ENCODE measurements at places on chromosomes 1 and 21.

DNA sequence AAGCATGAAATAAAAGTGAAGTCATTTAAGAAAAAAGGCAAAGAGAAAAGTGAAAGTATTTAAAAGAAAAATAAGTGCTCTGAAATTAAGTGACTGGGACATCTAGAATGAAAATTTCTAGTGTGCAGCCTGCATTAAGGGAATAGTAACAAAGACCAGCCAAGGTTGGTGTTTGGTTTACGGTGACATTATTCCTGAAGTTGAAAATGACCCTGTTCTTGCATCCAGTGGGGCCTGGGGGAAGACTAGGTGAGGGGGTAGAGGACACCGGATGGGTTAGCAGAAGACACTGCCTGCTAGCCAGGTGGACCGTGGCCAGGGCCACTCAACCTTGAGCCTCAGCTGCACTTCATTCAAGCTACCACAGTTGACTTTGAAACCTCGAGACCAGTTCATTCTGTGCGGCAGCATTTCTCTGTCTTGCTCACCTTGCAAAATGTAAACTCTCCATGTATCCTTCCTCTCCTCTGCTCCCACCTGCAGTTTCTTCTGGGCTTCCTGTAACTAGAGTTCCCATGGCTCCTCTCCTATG lies 14.3 kb upstream of the KCNK1 start:
- no peaks in the 10 kb centered on the region for H3K36me3 ChIP-seq
- no peak overlapping the region for H3K4me3 ChIP-seq
- no peaks in the 10 kb centered on the region for H3K4me1 ChIP-seq
- H3K27ac ChIP-seq, result no peak overlapping the region
- no peak for DNase-seq

GRCh38 chr1:185039726-185040407 lies 5.5 kb upstream of the RNF2 start:
- no peaks in the 10 kb centered on the region for H3K27me3 ChIP-seq
- DNase-seq, result no peak
- no peaks in the 10 kb centered on the region for H3K36me3 ChIP-seq
- no peak overlapping the region for H3K4me3 ChIP-seq
- H3K4me1 ChIP-seq, result no peaks in the 10 kb centered on the region
- H3K27ac ChIP-seq, result no peak overlapping the region

DNA sequence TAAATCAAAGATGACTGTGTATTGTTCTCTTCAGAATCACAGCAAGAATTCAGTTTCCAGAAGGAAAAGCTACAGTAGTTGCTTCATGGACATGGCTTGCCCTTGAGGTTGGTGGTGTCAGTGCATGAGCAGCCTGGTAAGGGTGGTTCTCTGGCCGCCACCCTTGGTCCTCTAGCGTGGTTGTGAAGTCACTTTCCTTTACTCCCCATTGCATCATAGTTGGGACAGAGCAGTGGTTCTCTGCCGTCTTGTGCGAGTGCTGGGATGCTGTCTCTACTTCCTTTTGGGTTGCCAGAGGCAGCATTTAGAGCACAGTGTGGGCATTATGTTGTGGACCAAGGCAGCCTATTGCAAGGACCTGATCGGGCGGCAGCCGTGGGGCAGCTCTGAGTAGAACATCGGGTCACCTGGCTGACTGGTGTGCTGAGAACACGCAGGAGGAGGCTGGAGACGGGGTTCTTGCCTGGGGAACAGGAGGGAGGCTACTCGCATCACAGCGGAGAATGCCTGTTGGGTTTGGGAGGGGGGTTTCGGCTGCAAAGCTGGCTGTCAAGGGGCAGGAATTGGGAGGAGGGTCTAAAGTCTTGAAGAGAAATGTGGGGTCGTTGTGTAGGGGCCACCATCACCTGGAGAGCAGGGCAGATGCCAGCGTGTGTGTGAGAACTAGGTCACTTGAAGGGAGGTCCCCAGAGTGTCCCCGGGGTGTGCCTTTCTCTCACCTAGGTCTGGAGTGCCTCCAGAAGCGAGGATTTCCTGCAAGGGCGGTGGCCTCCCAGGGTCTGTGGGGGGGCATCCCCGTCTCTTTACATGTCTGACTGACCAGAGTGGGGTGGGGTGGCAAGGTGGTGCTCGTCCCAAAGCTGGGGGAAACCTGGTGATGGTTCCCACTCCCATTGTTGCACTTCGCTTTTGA lies 6.3 kb downstream of the ARF1 start:
- H3K27ac ChIP-seq, result peak overlapping the region; percentile 44
- no peak for DNase-seq
- no peaks in the 10 kb centered on the region for H3K27me3 ChIP-seq
- no peaks in the 10 kb centered on the region for H3K36me3 ChIP-seq
- peaks cover 66% of the 10 kb centered on the region for H3K4me1 ChIP-seq

- no peak overlapping the region for H3K27ac ChIP-seq
- no peak overlapping the region for H3K4me3 ChIP-seq
- H3K4me1 ChIP-seq, result no peaks in the 10 kb centered on the region
Observed at GRCh38 chr1:207342332-207342731, 20.9 kb downstream of the CD55 start.

DNA sequence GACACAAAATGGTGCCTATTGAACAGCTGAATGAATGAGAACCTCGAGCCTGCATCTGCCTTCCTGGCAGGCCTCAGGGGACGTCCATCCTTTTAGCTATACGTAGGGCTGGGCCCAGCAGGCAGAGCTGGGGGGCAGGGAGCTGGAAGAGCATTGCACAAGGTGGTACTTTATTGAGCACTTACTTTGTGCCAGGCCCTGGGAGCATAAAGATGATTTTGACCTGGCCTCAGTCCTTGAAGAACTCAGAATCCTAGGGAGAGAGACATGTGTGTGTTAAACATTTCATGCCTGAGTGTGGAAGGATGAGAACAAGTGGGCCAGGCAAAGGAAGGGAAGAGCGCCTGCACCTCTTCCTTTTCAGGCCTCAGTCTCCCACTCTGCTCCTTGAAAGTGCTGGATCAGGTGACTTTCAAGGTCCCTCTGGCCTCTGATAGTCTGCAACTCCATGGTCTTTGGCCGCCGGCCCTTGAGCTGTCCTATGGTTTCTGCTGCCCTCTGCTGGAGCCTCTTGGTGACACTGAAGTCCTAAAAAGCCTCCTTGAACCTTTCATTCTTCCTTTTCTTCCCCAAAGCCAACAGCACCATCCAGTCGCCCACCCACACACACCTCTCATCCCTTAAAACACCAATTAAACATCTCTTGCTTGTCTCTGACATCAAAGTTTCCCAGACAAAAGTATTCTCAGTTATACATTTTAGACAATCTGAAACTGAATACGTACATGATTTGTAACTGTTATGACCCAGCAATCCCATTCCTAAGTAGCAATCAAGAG lies 3.5 kb upstream of the PEAR1 start:
- H3K4me3 ChIP-seq, result no peak overlapping the region
- peaks cover 5% of the 10 kb centered on the region for H3K4me1 ChIP-seq
- peaks cover 40% of the 10 kb centered on the region for H3K27me3 ChIP-seq
- H3K36me3 ChIP-seq, result no peaks in the 10 kb centered on the region
- peak; percentile 92 for DNase-seq

GRCh38 chr1:3631320-3632260 lies 6.8 kb downstream of the TPRG1L start:
- H3K27me3 ChIP-seq, result no peaks in the 10 kb centered on the region
- H3K27ac ChIP-seq, result no peak overlapping the region
- H3K4me1 ChIP-seq, result no peaks in the 10 kb centered on the region
- DNase-seq, result no peak
- H3K4me3 ChIP-seq, result no peak overlapping the region

- H3K36me3 ChIP-seq, result no peaks in the 10 kb centered on the region
- no peak for DNase-seq
- H3K4me3 ChIP-seq, result no peak overlapping the region
Observed at GRCh38 chr1:179311149-179311700, 17.6 kb downstream of the SOAT1 start.

DNA sequence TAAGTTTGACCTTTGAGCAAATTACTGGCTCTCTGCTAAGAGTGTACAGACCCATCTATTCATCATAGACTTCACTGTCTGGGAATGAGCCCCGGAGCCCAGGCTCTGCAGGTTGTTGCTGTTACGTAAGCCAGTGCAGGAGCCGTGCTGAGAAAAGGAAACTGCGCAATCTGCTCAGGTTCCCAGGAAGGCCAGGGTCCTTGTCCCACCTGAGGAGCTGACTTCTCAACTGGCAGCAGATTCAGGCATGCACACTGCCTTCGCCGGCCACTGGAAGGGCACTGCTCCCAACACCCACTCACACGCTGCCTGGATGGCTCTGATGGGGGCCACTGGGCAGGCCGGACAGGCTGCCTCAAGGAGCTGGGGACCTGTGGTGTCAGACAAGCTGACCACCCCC lies 19.5 kb downstream of the RCAN1 start:
- H3K27me3 ChIP-seq, result no peaks in the 10 kb centered on the region
- H3K4me3 ChIP-seq, result no peak overlapping the region
- H3K4me1 ChIP-seq, result peaks cover 41% of the 10 kb centered on the region
- H3K27ac ChIP-seq, result peak overlapping the region; percentile 82
- peak; percentile 59 for DNase-seq

DNA sequence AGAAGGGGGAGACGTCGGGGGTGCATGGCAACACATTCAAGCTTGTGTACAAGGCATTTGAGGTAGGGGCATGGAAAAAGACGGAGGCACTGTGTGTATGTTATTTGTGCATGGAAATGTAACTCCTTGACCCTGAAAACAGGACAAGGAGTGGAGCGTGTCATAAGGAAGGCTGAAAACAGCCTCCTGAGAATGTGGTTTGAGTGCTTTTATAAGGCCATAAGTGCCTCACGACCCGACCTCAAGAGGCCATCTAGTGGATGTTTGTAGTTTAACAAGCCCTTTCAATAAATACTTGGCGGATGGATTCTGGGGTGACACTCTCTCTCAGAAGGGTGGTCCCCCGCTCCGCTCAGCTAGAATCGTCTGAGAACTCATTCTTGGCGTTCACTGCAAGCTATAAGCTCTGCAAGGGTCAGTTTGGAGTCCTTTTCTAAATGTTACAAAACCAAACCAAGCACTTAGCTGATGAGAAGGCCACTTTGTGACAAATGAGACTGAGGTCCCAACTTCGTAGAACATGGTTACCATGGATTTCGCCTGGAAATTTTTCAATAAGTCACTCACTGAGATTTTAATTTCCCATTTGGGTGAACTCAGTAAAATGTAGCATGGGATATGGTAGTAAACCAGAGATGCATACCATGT lies 38.8 kb upstream of the CLCA4 start:
- DNase-seq, result peak; percentile 27
- H3K27ac ChIP-seq, result no peak overlapping the region
- H3K4me3 ChIP-seq, result no peak overlapping the region
- H3K4me1 ChIP-seq, result peaks cover 24% of the 10 kb centered on the region
- H3K27me3 ChIP-seq, result no peaks in the 10 kb centered on the region

DNA sequence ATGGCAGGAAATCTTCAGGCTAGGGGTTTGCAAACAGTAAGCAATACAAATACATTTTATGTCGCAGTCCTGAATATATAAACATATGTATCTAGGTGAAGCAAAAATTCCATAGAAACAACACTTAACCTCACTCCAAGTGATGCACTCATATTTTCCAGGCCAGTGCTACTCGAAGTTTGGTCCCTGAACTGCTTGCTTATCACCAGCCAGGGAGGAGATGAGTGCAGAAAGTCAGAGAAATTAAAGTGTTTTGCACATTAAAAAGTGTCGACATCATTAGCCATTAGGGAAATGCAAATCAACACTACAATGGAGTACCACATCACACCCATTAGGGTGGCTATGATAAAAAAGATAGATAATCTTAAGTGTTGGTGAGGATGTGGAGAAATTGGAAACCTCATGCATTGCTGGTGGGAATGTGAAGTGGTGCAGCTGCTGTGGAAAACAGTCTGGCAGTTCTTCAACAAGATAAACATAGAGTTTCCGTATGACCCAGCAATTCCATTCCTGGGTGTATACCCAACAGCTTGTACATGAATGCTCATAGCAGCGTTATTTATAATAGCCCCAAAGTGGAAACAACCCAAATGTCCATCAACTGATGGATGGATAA lies 70.5 kb upstream of the CSF1 start:
- no peaks in the 10 kb centered on the region for H3K36me3 ChIP-seq
- H3K4me3 ChIP-seq, result no peak overlapping the region
- H3K4me1 ChIP-seq, result no peaks in the 10 kb centered on the region
- H3K27ac ChIP-seq, result no peak overlapping the region
- DNase-seq, result no peak
- H3K27me3 ChIP-seq, result no peaks in the 10 kb centered on the region

- peak overlapping the region; percentile 94 for H3K27ac ChIP-seq
- no peak overlapping the region for H3K4me3 ChIP-seq
- no peaks in the 10 kb centered on the region for H3K36me3 ChIP-seq
Observed at GRCh38 chr21:38796424-38796823, 9.3 kb upstream of the ETS2 start.

DNA sequence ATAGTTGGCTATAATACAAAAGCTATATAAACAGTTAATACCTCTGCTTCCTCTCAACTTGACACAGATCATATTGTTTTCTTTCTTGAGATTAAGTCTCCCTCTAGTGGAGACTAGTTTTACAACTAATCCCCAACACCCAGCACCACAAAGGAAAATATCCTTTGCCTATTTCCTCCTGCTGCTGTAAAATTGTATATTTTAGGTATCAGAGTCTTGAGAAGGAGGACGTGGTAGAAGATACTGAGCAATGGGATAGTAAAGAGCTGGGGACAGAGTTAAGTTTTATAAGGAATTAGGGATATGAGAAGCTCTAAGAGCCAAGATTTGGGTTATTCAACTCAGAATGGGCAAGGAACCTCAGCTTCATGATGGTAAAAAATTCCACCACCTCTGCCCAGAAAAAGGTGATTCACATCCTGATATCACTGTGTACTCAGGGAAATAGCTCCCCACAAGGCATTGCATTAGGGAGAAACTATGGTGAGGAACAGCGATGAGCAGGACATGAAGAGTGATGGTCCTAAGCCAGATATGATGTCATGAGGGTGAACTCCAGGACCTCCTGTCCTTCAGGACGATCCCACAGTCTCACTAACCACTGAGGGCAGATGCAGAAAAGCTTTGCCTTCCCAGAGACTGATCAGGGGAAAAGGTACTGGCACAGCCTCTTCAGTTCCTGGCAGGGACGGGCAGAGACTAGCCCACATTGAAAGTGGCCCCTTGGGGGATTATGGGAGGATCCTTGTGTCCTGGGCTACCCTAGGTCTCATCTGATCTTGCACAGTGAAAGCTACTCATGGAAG lies 14.7 kb upstream of the CFAP126 start:
- no peaks in the 10 kb centered on the region for H3K27me3 ChIP-seq
- H3K36me3 ChIP-seq, result no peaks in the 10 kb centered on the region
- no peak overlapping the region for H3K27ac ChIP-seq
- no peaks in the 10 kb centered on the region for H3K4me1 ChIP-seq

- peaks cover 58% of the 10 kb centered on the region for H3K4me1 ChIP-seq
- no peak overlapping the region for H3K4me3 ChIP-seq
- H3K36me3 ChIP-seq, result no peaks in the 10 kb centered on the region
- DNase-seq, result no peak
- no peaks in the 10 kb centered on the region for H3K27me3 ChIP-seq
Observed at GRCh38 chr1:41488040-41488951, 3.8 kb upstream of the EDN2 start.

- H3K4me3 ChIP-seq, result no peak overlapping the region
- H3K27me3 ChIP-seq, result peaks cover 6% of the 10 kb centered on the region
- H3K4me1 ChIP-seq, result no peaks in the 10 kb centered on the region
- no peak for DNase-seq
- H3K27ac ChIP-seq, result no peak overlapping the region
Observed at GRCh38 chr1:62882201-62883104, 98.5 kb downstream of the ATG4C start.

GRCh38 chr1:172554915-172555314 lies 22.0 kb downstream of the SUCO start:
- no peak overlapping the region for H3K27ac ChIP-seq
- H3K36me3 ChIP-seq, result no peaks in the 10 kb centered on the region
- no peaks in the 10 kb centered on the region for H3K27me3 ChIP-seq
- H3K4me1 ChIP-seq, result no peaks in the 10 kb centered on the region
- H3K4me3 ChIP-seq, result no peak overlapping the region
